ENCODE measurements at places on chromosomes 16 and 17. TPM values are rescaled to one million over a fixed set of nuclear protein-coding genes. Genes with fewer than 3 reads are reported as not detected.

KRT27 gene
- not detected for total RNA-seq

SDR42E2 gene
- total RNA-seq: not detected

MOSMO gene
- 9.3 TPM for total RNA-seq

XAF1 gene
- not detected for total RNA-seq

EPX gene
- total RNA-seq: not detected

SBK1 gene
- 0.38 TPM for total RNA-seq

CFAP97D1 gene
- total RNA-seq: 0.04 TPM

ALOX15B gene
- not detected for total RNA-seq

PLEKHG4 gene
- 18.3 TPM for total RNA-seq

CD300E gene
- total RNA-seq: not detected
